ENCODE measurements at places on chromosomes 11 and 22.

DNA sequence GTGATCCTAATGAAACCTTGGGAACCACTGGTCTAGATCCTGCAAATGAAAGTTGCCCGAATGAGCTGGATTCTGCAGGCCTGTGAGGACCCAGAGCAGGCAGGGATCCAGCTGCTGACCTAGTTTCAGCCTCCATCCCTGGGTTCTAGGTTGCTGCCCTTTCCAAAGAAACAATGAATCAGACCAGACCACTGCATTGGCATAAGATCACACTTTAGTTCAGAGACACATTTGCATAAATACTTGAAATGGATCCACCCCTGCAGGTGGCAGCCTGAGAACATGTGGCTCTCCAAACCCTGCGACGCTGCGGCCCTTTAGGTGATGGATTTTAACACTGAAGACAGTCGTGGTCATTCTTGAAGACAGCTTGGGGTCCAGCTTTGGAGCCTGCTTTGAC lies 23.7 kb downstream of the ADAMTS8 start:
- no peak for DNase-seq

GRCh38 chr11:108902027-108902469 lies 237.2 kb downstream of the DDX10 start:
- no peak for DNase-seq

DNA sequence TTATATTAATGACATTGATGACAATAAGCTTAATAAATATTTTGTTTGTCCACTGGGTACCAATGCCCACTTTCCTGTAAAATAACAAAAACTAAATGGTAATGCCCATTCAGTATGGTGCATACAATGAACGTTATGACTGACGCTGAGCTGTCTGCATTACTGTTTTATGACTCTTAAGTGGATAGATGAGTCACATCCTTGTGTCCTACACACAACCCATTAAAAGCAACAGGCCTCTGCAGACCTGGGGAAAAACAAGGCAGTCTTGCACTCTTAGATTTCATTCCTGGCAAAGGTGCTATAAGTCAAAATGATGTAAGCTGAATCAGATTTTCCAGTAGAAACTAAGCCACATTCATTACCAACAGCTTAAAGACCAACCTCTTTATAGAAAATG lies 176.3 kb upstream of the TMEM45B start:
- peak; percentile 97 for DNase-seq

GRCh38 chr11:36478700-36479329 lies 31.3 kb downstream of the TRAF6 start:
- peak; percentile 76 for DNase-seq

- DNase-seq: no peak
Observed at GRCh38 chr22:24540470-24540869, 14.5 kb downstream of the GUCD1 start.

- no peak for DNase-seq
Observed at GRCh38 chr11:47499614-47500013, 50.7 kb upstream of the RAPSN start.

GRCh38 chr11:90594658-90595057 lies 371.8 kb upstream of the CHORDC1 start:
- DNase-seq: no peak

DNA sequence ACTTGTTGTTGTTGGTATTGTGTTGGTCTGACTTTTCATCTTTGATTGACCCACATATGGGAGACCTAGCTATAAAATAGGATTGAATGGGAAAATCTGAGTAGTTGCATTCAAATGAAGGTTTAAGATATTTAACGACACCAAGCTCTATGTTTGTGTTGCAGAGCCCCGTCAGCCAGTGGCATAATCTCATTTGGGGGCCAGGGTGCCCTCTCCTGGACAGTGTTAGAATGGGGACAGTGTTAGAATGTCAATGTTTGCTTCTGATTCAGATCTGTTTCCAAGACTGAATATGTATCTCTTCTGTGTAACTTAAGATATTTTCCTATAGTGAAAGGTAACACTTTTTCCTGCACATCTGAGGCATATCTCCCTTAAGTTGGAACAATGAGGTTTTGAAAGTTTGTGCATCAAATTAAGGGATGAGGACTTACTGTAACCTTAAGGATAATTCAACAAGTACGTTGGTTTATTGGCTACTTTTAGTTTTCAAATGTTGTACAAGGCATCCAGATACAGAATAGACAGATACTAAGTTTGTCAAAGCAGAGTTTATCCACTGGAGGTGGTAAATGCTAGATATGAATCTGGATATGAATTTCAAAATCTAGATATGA lies 5.3 kb upstream of the OR52M1 start:
- peak; percentile 67 for DNase-seq

DNA sequence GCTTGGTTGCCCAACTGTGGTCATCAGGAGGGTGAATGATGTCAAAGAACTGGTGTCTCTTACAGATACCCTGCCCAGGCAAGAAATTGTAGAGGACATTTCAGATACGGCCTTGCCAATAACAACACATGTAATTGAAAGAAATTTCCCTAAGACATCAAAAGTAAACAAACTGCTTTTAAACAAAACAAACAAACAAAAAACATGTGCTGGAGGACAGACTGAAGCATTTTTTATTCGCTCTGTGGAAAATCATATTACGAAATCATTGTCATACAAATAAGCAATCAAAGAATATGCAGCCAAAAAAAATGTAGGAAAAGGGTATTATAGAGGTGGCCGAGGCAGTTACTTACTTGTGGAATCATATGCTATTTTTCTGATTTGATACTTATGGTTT lies 52.1 kb upstream of the MYEOV start:
- DNase-seq: no peak

GRCh38 chr22:46008836-46009596 lies 32.1 kb upstream of the WNT7B start:
- DNase-seq: no peak

- peak; percentile 98 for DNase-seq
Observed at GRCh38 chr22:33803371-33804282, 116.6 kb downstream of the LARGE1 start.

DNA sequence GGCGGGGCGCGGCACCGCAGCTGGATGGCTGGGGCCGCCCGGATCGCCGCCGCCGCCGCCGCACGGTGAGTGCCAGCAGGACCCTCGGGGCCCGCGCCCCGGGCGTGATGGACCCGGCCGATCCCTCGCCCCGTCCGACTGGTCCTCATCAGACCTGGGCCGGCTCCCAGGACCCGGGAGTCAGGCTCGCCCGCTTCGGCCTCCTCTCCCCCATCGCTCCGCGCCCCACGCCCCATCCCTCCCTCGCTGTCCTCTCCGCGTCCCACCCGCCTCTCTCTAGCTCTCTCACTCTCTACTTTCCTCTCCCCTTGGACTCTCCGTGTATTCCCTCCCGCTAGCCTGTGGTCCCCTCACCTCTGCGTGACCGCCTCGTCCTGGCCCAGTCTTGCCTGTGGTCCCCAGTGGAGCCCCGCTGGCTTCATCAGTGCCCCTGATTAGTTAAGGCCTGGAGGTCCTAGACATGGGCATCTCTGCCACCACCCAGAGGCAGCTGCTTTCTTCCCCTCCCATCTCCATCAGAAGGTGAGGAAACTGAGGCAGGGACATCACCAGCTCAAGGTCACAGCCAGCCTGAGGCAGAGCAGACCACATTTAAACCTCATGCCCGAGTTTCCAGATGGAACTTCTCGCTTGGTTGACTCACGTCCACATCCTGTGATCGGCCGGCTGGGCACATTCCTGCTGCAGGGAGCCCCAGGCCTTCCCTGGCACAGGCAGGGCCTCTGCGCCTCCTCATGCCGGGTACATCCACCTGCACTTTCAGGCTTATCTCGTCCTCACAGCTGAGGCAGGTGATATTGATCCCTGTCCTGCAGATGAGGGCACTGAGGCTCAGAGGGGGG lies 429 bp downstream of the SLC39A13 start:
- peak; percentile 96 for DNase-seq

DNA sequence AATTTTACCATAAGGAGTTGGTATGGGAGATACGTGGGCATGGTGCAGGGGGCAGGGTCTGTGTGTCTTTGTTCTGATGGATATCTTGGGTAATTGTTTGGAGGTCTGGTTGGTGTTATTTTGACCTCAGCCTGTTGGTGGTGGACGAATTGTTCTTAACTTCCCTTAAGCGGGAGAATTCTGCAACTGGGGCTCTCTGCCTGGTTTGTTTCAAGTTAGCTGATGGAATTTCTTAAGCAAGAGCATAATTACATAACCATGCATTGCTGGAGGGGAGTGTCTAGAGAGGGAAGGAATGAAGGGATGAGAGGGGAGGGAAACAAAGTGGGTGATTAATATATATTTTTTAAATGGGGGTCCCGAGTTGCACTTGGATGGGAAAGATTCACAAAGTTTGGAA lies 908.5 kb upstream of the RAG2 start:
- DNase-seq: no peak

DNA sequence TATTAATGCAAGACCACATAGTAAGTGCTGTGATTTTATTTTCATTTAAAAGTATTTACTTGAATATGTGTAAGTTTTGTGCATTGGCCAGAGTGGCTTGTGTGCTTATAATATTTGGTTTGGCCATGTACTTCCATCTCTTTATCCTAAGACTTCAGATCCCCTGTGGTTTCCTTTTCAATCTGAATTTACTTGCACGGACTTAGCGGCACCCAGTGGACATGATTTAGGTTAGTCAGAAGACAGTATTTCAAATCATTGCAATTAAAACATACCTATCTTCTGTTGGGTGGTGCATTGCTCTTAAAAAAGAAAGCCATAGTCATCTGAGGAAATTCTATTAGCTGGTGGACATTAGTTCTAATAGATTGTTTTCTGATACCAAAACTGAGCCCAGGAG lies 30.7 kb downstream of the PIWIL4 start:
- DNase-seq: no peak

DNA sequence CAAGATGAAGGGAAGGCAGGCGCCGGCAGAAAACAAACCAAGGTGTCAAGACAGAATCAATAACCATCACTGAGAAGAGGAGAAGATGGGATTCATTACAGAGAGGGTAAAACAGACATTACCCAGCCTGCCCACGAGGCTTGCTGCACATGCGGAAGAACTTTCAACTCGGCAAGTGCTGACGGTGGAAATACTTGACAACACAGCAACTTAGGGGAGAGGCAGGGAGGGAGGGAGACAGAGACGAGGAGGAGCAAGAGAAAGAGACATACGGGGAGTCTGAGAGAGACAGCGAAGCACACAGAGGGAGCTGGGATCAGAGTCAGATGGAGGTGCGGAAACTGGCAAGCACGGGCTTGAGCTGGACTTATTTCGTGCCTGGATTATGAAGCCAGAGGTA lies 129.3 kb upstream of the NECTIN1 start:
- DNase-seq: no peak

DNA sequence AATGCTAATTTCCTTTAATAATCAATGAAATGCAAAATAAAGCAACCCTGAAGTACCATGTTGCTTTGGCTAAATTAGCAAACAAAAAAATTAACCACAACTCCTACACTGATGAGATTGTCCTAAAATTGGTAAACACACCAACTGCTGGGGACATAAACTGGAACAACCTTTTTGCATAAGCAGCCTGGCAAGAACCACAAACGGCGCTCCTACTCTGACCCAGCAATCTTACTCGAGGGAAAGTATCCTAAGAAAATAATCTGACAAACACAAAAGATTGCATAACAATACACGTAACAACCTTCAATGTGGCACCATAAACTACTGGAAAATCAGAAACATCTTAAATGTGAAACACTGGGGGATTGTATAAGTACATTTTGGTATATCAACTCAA lies 189.8 kb upstream of the PITPNB start:
- no peak for DNase-seq

DNA sequence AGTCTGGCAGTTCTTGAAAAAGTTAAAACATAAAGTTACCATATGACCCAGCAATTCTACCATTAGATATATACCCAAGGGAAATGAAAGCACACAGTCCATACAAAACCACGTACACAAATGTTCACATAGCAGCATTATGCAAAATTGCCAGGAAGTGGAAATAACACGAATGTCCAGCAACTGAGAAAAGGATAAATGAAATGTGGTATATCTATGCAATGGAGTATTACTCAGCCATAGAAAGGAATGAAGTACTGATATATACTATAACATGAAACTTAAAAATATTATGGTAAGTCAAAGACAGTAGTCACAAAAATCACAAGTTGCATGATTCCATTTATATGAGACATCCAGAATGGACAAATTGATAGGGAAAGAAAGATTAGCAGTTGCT lies 57.9 kb downstream of the C2CD3 start:
- DNase-seq: no peak

Measured in GM23248 (cell line).